ENCODE measurements at places on chromosomes 4 and X.
A peak's percentile ranks its signal among the peaks of the same experiment; 100 is the strongest.

- no peak for DNase-seq
These were observed 69.9 kb upstream of the NRK start for GRCh38 chrX:105752338-105752956.

DNA sequence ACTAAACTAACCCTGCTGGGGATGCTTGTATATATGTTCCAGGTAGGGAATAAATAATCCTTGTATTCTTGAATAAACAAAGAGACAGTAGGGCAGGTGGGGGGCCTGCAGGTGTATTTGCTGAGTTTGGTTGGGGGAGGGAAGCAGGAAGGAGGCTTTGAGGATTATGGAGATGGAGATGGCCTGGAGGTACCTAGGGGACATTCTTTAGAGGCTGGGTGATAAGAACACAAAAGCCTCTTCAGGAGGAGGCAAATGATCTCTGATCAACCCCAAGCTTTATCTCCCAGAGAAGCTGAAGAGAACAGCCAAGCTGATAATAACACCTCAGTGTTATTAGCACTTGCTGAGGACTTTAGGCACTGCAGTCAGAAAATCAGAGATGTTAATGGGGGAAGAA, 187.7 kb downstream of the MGST2 start:
- no peak for DNase-seq

DNA sequence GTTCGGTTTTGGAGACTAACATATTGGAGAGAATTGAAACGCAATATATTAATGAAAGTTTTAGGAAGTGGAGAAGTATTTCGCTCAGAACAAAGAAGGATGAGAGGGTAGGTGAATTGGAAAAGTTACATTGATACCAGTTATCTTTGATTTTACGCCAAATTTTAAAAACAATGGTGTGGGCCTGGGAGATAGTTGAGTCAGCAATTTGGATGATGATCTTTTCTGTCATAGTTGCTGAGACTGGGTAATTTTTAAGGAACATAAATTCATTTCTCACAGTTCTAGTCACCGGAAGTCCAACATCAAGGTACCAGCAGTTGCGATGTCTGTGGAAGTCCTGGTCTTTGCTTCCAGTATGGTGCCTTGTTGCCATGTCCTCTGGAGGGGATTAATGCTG, 644.8 kb upstream of the LCORL start:
- no peak for DNase-seq

DNA sequence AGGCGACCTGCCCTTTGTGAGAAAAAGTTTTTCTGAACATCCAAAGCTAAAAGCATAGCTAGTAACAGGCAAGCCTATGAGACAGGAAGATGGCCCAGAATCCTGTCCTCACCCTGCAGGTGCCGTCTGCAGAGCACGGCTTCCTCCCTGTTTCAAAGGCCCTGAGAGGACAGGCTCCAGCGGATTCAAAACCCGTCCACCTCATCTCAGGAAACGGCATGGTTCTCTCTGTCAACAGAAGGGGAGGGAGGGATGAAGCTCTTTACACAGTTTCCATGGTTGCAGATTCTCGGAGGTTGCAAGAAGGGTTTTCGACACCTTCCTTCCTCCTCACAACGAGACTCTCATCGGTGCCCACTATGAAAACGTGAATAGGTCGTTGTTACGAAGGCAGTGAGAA, 8.3 kb downstream of the PPP2R3B start:
- no peak for DNase-seq

GRCh38 chrX:38864165-38864564, 62.9 kb downstream of the MID1IP1 start:
- no peak for DNase-seq

DNA sequence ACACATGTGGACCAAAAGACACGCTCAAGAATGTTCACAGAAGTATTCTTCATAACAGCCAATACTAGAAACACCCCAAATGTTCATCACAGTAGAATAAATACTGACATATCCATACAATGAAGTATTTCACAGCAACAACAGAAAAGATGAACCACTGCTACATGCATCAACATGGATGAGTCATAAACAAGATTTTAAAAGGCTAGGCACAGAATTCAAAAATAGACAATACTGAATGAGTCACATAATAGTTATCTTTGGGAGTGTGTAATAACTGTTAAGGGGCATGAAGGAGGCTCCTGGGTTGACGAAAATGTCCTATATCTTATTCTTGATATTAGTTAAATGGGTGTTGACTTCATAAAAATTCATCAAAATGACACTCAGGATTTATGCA, 43.5 kb downstream of the CLOCK start:
- DNase-seq: peak; percentile 60

- no peak for DNase-seq
These were observed 12.9 kb downstream of the DCK start for GRCh38 chr4:71006203-71006907.

- no peak for DNase-seq
These were observed 87.6 kb downstream of the MRPL1 start for GRCh38 chr4:77950203-77950602.

DNA sequence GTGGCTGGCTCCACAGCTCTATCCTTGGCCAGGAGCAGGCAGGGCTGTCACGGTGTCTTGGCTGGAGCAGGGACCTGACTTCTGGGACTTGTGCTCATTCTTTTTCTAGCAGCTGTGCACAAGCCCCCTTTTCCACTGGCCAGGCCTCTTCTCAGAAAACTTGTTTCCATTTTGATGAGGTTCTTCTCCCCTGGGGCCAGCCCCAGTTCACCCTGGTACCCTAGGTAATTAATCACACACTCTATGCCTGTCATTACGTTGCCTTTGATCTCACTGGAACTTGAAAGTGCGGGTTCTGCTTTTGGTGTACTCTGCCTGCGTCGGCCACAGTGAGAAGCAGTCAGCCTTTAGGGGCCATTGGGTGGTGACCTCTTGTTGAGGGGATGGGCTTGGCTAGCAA, 26.6 kb downstream of the DRD5 start:
- no peak for DNase-seq

DNA sequence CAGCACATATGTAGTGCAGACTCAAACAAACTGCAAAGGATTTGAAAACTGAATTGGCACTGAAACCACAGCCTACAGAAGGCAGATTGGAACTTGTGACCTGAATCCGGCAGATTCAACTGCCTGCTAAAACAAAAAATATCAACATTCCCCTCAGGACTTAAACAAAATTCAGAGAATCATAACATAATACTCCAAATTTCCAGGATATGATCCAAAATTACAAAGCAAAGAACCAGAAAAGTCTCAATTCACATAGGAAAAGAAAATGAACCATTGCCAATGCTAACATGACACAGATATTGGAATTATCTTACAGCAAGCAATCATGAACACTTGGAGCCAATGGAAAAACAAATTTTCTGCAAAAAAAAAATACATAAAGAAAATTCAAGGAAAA, 250.4 kb downstream of the PRDM5 start:
- DNase-seq: no peak

DNA sequence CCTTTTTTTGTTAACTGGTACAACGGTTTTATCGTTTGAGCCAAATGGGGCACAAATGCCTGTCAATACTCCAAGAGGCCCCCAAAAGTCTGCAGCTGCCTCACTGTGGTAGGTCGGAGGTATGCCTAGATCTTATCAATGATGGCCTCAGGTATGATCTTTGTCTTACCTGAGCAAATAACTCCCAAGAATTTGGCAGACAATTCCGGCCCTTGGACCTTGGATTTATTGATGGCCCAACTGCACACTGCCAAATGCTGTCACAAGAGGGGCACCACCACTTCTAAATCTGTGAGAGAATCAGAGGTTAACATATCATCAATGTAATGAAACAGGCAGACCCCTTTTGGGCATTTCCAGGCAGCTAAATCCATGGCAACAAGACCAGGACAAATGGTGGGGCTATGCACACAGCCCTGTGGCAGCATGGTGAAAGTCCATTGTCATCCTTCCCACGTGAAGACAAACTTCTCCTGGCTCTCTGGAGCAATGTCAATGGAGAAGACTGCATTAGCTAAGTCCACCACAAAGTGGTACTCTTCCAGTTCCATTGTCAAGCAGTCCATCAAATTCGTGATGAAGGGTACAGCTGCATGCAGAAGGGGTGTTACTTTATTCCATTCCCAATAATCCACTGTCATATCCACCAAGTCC, 28.6 kb downstream of the CXCL13 start:
- no peak for DNase-seq

DNA sequence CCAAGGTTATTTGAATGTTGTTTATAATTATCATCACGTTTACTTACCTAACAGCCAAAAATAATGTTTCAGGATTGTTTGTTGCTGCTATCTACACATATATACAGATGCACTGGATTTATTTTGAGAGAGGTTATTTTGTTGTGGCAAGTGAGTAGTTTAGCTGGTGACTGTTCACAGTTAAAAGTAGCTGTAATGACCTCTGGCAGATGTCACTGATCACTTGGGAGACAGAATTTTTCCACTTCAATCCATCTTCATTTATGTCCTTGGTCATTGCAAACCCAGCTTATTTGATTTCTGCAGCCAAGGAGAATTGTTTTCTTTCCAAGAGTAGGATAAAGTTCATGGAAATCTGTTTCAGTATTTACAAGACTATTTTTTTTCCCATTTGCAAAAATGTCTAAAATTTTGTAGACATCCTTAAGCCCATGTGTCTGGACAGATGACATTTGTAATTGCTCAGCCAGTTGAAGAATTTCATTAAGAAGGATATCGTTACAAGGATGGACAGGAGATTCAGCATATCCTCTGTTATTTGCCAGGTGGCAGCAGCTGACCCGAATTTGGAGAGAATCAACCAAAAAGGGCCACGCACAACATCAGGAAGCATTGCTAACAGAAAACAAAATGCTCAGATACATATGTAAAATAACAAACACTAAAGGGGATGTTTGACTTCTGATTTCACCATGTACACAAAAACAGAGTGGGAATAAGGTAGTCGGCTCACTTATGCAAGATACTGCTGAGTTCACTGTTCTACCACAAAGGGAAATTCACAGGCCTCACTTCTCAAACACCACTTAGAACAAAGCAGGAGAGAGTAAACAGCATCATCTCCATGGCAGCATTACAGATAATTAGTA, 64.5 kb downstream of the GPRIN3 start:
- no peak for DNase-seq

DNA sequence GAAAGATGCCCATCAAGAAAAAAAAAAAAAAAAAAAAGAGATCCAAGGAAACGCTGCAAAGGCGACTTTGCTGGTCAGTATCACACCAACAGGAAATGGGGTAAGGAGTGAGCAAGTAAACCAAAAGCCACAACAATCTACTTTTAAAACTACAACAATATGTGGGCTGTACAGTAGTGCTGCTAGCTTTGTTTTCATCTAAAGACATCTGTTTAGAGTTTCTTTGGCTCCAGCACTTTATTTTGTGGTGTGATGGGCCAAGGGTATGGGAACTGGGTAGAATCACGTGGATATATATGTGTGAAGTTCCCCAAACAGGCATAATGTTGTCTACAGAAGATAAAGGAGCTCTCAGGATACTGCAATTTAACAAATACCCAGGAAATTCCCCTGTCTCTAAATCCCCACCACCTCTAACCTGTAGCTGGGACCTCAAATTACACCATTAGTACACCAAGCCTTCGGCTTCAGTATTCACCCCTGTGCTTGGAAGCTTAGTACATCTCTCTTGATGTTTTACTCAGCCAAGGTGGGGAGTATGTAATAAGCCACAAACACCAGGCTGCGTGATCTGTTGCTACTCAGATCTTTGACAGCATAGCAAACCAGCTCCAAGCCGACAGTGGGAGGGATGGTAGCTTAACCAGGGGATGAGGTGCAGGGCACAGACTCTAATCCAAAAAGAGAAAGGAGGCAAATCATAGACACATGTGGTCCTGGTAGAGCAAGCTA, 207.9 kb downstream of the HS6ST2 start:
- no peak for DNase-seq

DNA sequence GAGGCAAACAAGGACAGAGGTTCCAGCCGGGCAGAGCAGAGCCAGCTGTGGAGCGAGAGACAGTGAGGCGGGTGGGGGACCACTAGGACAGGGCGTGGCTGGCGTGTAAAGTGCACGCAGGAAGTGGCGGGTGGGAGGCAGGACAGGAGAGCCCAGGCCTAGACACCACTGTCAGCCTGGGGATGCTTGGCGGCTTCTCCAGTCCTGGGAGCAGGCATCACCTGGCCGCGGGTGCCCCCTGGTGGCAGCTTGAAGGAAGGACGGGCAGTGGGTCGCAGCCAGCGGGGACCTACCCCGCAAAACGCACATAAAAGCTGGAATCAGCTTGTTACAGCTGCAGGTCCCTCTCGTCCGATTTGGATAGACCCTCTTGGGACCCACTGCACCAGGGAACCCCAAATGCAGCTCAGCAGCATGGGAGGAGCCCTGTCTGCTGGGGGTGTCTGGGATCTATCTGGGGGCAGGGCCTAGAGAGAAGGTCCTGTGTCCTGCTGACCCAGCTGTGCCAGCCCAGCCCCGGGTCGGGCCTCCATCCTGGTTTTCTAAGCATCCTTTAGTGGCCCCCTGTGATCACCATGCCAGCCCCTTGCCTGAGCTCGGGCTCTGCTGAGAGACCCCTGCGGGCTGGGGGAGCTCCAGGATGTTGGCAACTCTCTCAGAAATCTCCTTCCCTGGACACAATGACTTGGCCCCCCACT, 57.7 kb downstream of the WFS1 start:
- DNase-seq: peak; percentile 69

DNA sequence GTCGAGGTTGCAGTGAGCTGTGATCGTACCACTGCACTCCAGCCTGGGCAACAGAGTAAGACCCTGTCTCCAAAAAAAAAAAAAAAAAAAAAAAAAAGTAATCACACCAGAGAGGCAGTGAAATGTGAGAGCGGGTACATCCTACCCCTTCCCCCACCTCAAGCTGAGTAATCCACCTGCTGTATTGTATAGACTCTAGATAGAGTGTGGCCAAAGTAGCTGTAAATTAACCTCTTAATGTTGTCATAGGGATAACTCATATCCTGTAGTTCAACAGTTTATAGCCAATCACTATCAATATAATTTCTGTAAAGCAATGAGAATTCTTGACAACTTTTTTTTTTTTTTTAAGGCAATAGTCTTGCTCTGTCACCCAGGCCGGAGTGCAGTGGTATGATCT, 30.8 kb downstream of the TNIP2 start:
- no peak for DNase-seq

DNA sequence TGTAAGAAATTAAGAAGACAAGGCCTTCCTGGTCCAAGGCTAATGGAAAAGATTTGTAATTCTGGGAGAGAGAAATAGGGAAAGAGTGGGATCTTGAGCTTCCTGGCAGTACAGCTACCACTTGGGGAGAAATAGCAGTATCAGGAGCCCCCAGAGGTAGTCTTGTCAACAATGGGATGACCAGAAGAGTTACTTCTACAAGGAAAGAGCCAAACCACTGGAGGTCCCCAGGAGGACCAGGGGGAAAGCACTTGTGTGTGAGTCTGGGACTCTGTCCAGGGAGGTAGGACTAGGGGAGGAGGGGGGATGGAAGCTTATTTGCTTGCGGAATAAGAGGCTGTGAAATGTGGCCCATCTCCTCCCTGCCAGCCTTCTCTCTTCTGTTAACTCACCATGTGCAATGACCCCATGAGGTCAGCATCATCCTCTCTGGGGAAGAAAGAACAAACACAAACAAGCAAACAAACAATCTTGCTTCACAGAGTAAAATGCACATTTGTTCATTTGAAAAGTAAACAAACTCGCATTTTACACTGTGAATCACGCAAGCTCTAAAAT, 160.1 kb downstream of the STK32B start:
- DNase-seq: no peak

- no peak for DNase-seq
These were observed 187.3 kb downstream of the ANAPC10 start for GRCh38 chr4:144910723-144911122.
